ENCODE measurements at places on chromosomes 4 and X. TPM values are rescaled to one million over a fixed set of nuclear protein-coding genes. Genes with fewer than 3 reads are reported as not detected.

CXCL6 gene
- polyA plus RNA-seq = 2.1 TPM

TECRL gene
- 0.12 TPM for polyA plus RNA-seq

ATP5ME gene
- 742 TPM for polyA plus RNA-seq

CABS1 gene
- not detected for polyA plus RNA-seq

PABPC5 gene
- 1.2 TPM for polyA plus RNA-seq

TEX13A gene
- polyA plus RNA-seq = not detected

ATG4A gene
- polyA plus RNA-seq = 22.0 TPM

PLK4 gene
- 2.0 TPM for polyA plus RNA-seq

FANCB gene
- not detected for polyA plus RNA-seq

H2BW2 gene
- polyA plus RNA-seq = not detected

MAGEB17 gene
- 0.08 TPM for polyA plus RNA-seq

SLITRK4 gene
- 0.15 TPM for polyA plus RNA-seq

GUCY1A1 gene
- 10.5 TPM for polyA plus RNA-seq

F8 gene
- polyA plus RNA-seq = 3.9 TPM

ZNF185 gene
- polyA plus RNA-seq = 48.2 TPM

UBE2A gene
- 38.9 TPM for polyA plus RNA-seq

PAGE4 gene
- polyA plus RNA-seq = not detected
